ENCODE measurements at places on chromosomes 12 and 14.

GRCh38 chr12:56590237-56590830 lies 39.8 kb downstream of the BAZ2A start:
- DNase-seq, result no peak

- no peak for DNase-seq
These were observed 43.4 kb upstream of the KCNA1 start for GRCh38 chr12:4866299-4866698.

- DNase-seq, result no peak
These were observed 690.9 kb upstream of the LMO3 start for GRCh38 chr12:17296882-17297281.

DNA sequence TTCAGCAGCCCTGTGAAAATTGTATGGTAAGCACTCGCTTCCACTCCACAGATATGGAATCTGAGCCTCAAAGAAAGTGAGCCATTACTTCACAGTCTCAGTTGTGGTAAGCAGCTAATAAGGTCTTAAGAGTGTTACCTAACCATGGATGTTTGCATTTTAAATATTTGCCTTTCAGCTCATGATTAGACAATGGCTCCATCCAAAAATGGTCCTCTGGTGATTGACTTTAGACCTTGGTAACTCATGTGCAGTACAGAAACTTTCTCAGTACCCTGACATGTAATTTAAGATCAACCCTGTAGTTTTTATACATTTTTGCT lies 1.8 kb downstream of the A2M start:
- DNase-seq, result no peak

GRCh38 chr14:106021832-106022231 lies 495.4 kb downstream of the TMEM121 start:
- DNase-seq, result no peak

DNA sequence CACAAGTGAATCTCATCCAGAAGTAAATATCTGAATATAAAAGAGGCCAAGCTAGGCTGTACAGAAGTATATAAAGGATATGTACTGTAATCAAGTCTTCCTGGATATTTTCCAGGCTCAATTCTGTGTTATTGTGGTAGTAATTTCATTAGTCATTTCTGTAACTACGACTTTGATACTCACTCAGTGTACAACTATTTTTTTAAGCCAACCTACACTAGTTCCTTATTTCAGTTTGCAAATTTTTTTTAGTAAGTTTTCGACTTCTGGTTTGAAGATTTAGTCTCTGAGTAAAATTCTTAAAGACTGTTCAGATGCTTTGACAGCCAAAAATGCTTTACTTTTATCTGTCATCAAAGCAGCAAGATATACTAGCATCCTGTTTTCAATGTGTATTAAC lies 130.8 kb downstream of the CAPZA3 start:
- no peak for DNase-seq

DNA sequence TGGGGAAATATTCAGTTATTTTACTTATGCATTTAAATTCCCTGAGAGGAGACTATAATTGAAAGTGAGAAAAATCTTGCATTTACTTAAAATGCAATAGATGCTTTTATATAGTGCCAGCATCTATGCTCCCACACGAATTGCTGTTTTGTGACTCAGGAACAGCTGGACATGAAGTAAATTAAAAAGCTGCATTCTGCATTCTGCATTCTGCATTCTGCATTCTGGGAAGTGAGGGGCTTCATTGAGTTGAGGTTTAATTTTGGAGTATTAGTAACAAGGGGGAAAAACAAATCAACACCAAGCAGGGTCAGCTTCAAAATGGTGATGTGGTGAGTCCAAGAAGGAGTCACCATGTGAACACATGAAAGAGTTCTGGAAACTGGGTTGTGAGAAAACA lies 101.2 kb downstream of the C12orf50 start:
- no peak for DNase-seq

GRCh38 chr14:66087231-66087630 lies 398.9 kb upstream of the CCDC196 start:
- DNase-seq, result no peak

DNA sequence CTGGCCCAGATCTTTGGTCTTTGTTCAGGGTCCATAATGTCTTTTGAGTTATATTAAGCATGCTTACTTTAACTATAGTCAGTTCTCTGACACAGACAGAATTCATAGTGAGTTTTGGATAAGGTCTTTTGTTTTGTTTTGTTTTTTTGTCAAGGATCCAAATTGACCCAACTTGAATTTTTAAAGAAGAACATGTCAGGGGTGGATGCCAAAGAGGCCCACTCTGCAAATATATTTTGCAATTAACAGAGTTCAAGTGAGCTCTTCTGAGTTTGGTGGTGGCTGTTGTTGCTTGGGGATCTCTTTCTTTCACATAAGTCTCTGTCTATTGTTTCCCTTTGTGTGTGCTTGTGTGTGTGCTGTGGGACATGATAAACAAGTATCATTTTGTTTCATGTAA lies 34.4 kb upstream of the PMCH start:
- DNase-seq, result no peak

GRCh38 chr14:24959791-24960331 lies 90.1 kb downstream of the STXBP6 start:
- DNase-seq, result no peak

DNA sequence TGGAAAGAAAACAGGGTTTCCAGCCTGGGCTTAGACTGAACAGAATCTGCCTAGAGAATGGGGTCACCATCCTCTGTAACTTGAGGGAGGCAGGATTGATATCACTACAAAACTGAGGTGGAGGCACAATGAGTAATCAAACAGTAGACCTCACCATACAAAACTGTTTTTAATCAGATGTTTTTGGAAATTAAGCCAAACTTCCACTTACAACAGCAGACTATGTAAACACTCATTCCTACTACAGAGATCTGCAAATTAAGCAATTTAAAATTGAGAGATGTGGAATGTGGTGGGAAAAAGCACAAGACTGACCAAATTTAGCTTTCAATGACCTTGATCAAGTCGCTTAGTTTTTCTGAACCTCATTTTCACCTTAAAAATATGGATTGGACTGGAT lies 104.3 kb upstream of the SLC38A4 start:
- DNase-seq, result no peak

GRCh38 chr12:58502841-58503240 lies 417.5 kb downstream of the LRIG3 start:
- no peak for DNase-seq

- DNase-seq, result no peak
These were observed 420.7 kb downstream of the NPAS3 start for GRCh38 chr14:33359288-33359881.

DNA sequence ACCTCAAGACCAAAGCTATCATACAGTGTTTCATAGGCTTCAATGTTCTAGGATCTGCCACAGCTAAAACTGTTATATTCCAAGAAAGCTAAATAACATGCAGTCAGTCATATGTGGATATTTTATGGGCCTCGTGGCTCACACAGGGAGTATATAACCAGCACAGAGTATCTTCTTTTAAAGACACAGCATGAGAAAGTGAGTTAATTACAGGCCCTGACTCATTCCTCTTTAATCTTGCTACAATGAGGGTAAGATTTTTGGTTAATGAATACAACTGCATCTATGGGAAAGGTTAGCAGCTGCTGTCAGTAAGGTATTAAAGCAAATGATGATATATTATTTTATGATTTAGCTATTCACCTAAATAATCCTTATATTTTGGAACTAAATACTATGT lies 111.0 kb downstream of the TRAFD1 start:
- DNase-seq, result no peak

DNA sequence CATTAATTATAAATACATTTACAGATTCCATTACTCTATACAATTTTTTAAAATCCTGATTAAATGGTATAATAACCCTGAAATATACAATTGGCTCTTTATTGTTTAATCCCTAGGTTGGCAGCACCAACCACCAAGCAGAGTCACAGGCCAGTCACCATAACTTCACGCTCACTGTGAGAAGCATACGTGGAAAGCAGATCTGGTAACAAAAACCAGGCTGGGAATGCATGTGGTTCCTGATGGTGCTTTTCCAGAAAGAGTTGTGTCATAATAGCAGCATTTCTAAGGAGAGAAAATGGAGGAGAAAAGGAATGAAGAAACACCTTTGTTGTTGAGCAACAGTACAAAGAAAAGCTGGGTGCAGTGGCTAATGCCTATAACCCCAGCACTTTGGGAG lies 66.1 kb downstream of the SIX6 start:
- DNase-seq, result no peak

- DNase-seq, result no peak
These were observed 159.3 kb downstream of the PDE3A start for GRCh38 chr12:20527417-20528163.

All from LNCaP clone FGC (cell line).